ENCODE measurements at places on chromosomes 6 and 20.

DNA sequence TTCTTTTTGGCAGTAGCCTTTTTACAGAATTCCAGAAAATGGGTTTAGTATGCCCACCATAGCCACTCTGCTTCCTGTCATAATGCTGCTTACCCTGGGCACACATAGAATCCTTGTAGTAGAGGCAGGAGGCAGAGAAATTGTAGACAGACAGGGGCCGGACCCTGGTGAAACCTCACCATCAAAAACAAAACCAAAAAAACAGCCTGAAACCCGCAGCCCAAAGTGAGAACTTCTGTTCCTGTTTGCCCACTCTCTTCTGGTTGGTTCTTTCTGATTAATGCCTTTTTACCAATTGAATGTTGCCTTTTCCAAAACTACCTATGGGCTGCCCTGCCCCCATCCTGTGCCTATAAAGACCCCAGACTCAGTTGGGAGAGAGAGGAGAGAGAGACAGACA, 188.2 kb downstream of the CDKAL1 start:
- no peak for DNase-seq

GRCh38 chr6:144730088-144730645, 445.0 kb downstream of the UTRN start:
- no peak for DNase-seq

GRCh38 chr6:106108129-106108528, 22.0 kb downstream of the PRDM1 start:
- DNase-seq = no peak

- no peak for DNase-seq
Observed at GRCh38 chr20:1423625-1424106, 30.8 kb upstream of the FKBP1A start.

DNA sequence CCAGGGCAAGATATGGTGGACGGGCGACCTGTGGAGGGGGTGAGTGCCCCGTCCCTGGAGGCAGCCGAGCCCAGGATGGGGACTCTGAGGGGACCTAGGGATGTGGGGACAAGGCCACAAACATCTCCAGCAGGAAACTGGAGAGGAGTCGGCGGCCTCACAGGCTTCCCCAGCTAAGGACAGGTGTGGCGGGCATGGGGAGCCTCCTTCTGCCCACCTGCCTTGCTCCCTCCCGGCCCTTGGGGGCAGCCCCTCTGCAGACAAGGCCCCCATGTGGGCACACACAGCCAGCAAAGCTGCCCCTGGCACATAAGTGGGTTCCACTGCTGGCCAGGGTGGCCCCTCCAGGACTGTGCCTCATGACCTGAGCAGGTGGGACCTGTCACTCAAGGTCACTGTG, 4.6 kb downstream of the CHRNA4 start:
- no peak for DNase-seq

DNA sequence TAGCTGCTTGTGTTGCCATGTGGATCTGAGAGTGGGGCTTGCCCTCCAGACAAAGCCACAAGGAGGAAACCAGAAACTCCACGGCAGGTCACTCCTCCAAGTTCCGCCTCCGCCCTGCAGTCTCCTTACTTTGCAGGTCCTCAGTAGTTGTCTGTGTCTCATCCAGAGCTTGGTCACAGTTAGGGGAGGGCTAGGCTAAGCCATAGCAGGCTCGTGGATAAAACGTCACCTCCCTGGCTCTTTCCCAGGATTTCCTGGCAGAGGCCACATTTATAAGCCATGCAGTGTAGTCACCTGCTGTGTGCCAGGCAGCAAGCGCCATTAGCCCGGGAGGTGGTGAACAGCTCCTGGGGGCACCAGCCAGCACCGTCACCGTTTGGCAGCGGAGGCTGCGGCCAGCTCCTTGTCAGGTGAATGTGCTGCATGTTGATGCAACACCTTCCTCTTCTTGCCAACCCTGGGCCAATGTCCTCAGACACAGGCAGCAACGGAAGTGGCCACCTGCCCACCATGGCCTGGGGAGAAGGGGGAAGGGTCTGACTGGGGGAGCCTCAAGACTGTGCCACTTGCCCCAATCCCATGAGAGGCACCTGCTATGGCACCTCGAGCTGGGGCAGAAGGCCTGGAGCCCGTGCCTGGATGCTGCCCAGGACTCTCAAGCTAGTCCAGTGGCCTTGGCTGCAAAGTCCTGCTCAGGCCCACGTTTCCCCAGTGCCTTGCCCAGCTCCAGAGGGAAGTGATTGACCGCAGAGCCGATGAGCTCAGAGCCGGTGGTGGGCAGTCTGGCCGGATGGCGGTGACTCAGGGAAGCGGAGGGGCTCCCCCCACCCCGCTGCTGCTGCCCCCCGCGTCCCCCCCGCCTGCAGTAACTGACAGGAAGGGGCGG, 39.0 kb upstream of the SLCO4A1 start:
- no peak for DNase-seq

- no peak for DNase-seq
Observed at GRCh38 chr6:161590961-161591627, 317.2 kb upstream of the AGPAT4 start.

GRCh38 chr6:66865771-66866170, 1158.7 kb upstream of the EYS start:
- DNase-seq = no peak

- no peak for DNase-seq
Observed at GRCh38 chr6:37382994-37383765, 29.4 kb downstream of the RNF8 start.

DNA sequence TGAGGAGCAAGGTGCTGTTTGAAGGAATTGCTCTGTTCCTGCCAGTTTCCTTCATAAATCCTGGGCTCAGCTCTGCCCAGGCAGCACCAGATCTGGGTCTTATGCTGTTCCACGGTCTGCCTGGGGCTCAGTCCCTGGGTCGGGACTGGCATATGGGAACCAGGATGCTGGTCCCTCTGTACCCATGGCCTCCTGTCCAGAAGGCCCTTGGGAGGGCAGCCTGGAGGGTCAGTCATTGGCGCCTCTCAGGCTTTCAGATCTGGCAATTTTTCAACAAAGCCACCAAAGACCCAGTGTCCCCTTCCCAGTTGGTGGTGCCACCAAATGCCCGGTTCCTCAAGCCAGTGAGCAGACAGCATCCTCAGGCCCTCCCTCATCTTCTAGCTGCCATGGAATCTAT, 232.7 kb upstream of the SULF2 start:
- DNase-seq = no peak

DNA sequence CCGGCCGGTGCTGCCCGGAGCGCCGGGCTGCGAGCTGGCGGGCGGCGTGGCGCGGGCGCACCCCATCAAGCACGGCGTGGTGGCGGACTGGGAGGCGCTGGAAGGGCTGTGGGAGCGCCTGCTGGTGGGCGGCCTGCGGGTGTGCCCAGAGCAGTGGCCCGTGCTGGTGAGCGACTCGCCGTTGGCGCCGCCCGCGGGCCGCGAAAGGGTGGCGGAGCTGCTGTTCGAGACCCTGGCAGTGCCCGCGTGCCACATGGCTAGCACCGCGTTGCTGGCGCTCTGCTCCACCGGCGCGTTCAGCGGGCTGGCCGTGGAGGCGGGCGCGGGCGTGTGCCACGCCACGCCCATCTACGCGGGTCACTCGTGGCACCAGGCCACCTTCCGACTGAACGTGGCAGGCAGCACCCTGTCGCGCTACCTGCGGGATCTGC, 517 bp downstream of the ACTL10 start:
- no peak for DNase-seq

- DNase-seq = no peak
Observed at GRCh38 chr20:31849306-31849930, 4.0 kb upstream of the FOXS1 start.

DNA sequence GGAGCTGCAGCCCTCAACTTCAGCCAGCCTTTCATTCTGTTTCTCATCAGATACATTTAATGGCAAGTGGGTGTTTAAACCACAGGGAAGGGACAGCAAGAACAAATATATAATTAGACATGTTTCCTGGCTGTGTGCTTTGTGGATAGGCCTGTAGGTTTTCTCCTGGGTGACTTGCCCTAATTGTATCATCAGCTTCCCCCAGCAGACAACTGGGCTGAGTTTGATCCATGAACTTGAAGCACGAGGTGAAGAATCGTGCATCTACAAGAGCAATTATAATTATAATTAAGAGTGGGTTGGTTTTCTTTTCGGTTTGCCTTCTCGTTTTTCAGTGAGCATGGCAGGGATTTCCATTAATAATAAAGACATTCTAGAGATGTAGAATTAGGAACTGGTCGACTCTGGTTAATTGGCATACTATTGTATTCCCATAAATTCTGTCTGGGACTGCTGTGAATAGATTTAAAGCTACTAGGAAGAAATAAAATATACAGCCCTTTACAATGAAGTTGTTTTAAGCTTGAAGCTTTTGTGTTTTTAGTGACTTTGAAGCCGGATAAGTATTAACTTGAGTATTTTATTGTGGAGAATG, 1052.2 kb downstream of the KIF16B start:
- no peak for DNase-seq

GRCh38 chr6:111536910-111537527, 54.0 kb upstream of the REV3L start:
- DNase-seq = no peak

DNA sequence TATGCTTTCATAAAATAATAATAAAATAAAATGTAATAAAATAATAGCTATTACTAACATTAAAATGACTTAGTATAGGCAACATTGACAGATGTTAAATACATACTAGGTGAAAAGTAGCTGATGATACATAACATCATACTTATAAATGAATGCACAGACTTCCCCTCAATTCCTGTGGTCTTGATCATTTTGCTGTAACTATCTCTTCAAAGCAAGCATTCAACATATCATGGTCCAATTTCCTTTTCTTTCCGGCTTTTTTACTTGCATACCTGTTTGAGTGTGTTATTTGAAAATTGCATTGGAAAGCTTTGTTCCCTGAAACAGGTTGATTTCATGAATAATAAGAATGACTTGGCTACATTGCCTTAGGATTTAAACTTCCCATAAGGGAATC, 309.3 kb downstream of the HDGFL1 start:
- no peak for DNase-seq

DNA sequence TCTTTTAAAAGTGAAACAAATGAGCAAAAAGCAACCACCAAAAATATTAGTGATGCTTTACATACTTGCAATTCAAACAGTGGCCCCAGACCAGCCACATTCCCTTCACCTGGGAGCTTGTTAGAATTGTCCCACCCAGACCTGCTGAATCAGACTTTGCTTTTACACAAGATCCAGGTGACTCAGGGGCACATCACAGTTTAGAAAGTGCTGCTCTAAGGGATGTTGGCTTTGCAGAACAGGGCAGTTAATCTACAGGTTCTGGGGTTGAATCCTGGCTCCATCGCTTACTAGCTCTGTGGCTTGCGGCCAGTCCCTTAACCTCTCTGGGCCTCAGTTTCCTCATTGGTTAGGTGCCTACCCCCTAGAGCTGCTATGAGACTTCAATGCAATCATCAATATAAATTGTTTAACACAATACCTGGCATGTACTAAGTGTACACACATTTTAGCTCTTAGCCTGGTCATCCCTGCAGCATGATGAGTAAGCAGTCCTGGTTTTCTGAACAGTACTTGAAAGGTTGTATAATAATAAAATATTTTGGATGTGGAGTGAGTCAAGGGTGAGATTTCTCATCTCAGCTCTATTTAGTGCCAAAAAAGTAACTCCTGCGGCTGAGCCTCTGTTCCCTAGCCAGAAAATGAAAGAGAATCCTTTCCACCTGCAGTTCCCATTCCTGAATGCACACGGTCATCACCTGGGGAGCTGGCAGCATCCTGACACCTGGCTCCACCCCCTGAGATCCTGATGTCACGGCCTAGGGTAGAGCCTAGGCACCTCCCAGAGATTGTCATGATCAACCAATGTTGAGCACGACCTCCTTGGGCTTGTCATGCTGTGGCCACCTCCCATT, 162.7 kb downstream of the ANKRD60 start:
- DNase-seq = peak; percentile 58

DNA sequence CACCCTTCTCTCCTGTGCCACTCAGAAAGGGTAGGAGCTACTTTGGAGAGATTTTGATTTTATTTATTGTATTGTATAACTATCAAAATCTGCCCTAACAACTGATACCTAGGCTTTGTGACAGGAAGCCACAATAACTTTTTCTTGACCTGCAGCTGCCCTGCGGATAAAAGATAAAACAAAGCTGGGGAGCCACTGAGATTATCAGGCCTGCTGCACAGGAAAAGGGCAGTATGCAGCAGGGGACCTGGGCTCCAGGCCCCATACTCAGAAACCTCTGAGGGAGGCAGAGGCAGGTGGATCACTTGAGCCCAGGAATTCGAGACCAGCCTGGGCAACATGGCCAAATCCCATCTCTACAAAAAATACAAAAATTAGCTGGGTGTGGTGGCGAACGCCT, 980 bp upstream of the SNX21 start:
- DNase-seq = no peak

GRCh38 chr6:38137608-38138265, 318.2 kb downstream of the ZFAND3 start:
- DNase-seq = no peak

DNA sequence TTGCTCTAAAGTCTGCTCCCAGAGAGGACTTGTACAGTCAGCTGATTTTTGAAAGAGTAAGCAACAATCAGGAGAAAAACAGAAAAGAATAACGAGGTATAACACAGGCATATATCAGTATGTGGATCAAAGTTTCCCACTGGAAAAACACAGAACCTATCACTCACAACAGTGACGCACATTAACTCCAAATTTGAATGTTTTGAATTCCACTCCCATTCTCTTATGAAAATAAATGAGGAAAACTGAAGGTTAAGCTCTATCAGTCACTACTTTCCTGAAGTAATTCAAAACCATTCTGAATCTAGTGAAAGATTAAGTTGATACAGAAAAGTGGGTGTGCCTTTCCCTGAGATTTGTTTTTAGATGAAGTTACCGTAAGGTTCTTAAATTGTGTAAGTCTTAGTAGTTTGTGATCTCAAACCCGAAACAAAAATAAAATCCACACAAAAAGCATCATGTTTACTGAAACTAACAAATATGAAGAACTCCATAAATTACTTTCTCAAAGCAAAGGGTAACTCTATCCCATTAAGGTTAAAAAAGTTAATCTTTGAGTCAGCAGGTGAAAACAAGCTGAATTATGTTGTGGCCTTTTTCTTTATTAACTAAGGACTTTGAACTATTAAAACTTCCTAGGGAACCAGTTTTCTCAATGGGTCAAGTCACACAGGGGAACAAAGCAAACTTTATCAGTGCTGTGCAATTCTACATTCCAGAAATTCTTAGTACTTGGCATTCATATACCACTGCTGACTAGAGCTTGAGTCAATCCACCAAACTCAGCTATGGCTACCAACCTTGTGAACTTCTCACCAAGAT, 115.7 kb downstream of the OGFRL1 start:
- DNase-seq = no peak

DNA sequence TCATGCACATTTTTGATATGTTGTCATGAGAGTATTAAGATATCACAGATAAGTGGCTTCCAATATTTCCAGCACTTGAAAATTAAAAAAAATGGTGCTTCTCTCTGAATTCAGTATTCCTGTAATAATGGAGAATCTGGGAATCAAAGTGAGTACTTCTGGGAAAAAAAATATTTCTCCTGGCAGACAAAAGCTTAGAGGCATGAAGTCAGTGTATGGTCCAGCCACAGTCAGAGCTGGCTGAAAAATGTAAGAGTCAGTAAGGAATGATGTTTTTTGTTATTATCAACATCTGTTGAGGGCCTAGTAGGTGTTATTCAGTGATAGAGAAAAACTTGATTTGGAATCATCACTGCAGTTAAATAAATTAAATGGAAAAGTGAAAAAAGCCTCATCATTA, 3.2 kb upstream of the RFPL4B start:
- DNase-seq = no peak

Measured in vagina (tissue), 2 donors.